ENCODE measurements at places on chromosomes 4 and X.

DNA sequence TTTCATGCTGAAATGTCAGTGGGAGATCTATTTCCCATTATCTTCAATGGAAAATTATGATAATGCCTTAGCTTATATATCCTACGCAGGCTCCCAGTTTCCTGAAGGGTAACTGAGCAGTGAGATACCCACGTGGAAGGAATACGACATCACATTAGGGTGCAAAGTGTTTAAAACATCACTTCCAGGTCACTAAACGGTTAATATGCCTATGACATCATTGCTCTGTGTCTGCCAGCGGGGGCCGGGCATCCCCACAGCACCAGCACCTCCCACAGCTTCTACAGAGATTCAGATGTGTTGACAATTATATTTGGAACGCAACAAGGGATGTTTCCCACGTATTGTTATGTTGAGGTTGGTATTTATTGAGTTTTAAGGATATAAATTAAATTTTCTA is 27.1 kb downstream of the TMEM271 start:
- no peak for DNase-seq

DNA sequence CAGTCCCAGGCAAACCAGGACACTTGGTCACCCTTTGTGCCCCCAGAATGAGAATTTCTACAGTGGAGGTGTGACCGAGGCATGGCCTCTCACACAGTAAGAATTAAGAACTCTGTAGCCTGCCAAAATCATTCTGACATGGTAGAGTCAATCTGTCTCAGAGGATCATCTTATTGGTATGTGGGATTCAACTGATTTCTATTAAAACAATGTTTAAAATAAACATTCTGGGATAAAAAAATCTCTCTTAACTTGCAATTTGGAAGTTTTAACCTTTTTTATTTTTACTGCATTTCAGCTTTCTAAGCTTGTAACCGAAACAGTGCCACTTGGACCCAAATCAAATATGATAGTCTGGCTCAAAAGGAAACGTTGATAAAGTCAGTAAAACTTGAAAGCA is 165.4 kb upstream of the LDB2 start:
- DNase-seq: no peak

- no peak for DNase-seq
Measured at GRCh38 chr4:96149894-96150293, 310.0 kb downstream of the PDHA2 start.

- peak; percentile 17 for DNase-seq
Measured at GRCh38 chr4:10917566-10917965, 233.0 kb upstream of the CLNK start.

- no peak for DNase-seq
Measured at GRCh38 chrX:147735364-147735763, 176.4 kb upstream of the FMR1 start.
